Stimulated activated CD4-positive, alpha-beta T cell treated with anti-CD3 and anti-CD28 coated beads, Interleukin-4, amount 100 ng/mL, for 48 hours (primary cell): ENCODE measurements at places on chromosomes 6 and 20.

GRCh38 chr6:12941422-12941821, 224.9 kb downstream of the PHACTR1 start:
- DNase-seq: no peak

DNA sequence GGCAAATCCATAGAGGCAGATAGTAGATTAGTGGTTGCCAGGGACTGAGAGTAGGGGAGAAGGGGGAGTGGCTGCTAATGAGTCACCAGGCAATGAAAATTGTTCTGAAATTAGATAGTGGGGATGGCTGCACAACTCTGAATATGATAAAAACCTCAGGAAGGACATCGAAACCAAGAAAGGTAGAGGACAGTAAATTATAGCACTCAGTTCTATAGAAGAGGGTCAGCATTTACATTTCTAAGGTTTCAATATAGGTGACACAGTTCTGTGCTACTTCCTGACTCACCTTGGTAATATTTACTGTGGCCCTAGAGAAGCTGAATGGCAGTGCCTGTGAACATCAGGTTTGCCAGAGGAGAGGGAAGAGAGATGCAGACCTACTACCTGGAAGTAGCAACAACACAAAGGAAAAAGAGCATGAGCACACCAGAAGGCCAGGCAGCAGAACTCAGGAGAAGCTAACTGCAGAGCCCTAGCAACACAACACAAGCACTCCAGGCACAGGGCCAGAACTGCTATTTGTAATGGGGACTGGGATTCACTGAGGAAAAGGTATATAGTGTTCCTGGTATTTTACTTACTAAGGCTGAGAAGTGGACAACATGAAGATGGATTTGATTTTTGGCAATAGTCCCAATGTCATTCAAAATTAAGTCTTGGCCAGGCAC, 75.9 kb downstream of the PLCG1 start:
- DNase-seq: no peak

DNA sequence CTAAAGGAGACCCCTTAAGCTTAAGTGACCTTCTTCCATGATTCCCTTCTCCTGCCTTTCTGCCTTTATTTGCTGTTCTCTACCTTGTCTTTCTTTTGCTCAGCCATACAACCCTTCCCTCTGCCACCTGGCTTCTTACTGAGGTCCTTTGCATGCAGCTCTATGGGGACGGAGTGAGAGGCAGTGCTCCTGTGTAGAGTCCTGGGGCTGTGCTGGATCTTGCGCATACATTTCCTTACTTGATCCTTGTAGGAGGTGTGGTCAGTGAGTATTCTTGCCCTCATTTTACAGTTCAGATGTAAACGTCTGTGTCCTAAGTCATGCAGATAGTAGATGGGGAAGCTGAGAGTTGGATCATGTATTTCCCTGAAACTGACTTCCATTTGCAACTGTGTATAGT, 5.7 kb downstream of the SASH1 start:
- DNase-seq: no peak

- DNase-seq: no peak
These were observed 45.1 kb upstream of the FAM83D start for GRCh38 chr20:38880952-38881735.

DNA sequence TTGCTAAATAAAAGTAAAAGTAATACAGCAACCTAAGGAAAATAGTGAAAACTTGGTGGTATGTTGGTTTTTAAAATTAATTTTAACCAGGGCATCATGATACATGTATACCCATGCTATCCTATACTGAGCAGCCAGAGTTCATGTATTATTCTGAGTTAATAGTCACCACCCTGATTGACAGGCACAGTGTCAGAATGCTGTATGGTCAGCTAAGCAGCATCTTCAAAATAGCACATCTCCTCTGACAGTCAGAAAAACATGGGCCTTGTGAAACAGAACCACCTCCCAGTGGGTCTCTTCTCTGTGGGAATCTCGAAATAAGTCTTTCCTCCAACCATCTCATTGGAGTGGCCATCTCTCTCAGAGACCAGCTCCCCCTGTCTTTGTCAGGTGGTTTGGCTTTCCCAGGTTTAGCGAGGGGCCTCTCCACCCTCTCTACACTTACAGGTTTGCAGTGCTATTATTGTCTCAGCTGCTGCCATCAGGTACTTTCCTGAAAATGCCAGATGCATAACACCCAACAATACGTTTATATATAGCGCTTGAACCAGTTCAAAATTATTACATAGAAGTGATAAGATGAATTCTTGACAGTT, 47.1 kb upstream of the RNF8 start:
- DNase-seq: no peak

DNA sequence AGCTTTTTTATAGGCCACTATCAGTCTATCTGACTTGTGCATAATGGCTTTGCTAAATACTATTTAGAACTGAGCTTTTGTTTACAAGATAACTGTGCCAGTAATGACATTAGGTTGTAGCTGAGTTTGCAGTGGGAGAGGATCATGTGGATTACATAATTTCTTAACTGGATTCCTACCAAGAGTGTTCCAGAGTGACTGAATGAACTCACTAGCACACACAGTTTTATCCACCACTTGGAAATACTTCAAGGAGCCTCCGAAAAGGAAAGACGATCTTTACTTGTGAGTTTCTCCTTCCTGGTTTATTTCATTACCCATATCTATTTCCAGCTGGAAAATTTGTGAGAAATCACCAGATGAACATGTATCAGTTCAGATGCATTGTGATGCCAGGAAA, 10.9 kb upstream of the SYNE1 start:
- no peak for DNase-seq

DNA sequence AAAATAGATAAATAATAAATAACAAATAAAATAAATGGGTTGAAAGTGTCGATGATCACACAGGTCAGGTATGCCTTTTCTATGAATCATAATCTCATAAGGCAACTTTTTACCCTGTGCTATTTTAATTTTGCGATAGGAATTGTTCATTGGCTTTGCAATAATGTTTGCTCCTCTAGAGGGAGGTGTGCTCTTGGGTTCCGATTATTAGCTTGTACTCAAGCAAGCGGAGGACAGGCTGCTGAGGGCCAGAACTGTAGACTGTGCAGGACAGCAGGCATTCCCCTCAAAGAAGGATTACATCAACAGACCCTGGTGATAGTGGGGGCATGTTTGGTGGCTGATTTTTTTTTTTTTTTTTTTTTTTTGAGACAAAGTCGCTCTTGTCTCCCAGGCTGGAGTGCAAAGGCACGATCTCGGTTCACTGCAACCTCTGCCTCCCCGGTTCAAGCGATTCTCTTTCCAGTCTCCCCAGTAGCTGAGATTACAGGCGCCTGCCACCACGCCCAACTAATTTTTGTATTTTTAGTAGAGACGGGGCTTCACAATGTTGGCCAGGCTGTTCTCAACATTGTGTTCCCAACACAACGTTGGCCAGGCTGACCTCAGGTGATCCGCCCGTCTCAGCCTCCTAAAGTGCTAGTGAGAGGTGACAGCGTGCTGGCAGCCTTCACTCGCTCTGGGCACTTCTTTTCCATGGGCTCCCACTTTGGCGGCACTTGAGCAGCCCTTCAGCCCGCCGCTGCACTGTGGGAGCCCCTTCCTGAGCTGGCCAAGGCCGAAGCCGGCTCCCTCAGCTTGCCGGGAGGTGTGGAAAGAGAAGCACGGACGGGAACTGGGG, 35.6 kb downstream of the RIOK1 start:
- DNase-seq: no peak

- no peak for DNase-seq
These were observed 487.8 kb downstream of the PTPRT start for GRCh38 chr20:42701948-42702347.

DNA sequence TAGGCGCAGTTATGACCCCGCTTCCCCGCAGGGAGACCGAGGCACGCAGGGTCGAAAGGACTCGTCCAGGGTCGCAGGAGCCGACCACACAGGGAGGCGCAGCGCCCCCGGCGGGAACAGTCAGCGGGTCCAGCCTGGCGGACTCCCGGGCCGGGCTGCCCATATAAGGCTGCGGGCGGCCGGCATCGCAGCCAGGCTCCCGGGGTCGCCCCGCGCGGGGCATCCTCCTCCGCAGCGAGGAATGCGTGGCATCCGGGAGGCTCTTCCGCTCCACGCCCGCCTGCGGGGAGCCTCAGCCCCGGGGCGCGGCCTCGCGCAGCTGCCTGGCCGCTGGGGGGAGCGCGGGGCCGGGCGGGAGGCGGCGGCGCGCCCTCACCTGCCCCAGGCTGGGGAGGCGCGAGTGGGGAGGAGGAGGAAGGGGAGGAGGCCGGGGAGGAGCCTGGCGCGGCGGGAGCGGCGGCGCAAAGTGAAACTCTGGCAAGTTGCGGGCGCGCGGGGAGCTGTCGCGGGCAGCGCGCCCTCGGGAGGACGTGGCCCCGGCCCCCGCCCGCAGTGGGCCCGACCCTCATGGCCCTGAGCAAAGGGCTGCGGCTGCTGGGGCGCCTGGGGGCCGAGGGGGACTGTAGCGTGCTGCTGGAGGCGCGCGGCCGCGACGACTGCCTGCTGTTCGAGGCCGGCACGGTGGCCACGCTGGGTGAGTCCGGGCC, at the start of gene SYNJ2:
SYNJ2 (plus strand) TSS at position 469 of the 707 bp plus-strand sequence; CDS start at position 568, 99 bp downstream.
- peak; percentile 69 for DNase-seq

DNA sequence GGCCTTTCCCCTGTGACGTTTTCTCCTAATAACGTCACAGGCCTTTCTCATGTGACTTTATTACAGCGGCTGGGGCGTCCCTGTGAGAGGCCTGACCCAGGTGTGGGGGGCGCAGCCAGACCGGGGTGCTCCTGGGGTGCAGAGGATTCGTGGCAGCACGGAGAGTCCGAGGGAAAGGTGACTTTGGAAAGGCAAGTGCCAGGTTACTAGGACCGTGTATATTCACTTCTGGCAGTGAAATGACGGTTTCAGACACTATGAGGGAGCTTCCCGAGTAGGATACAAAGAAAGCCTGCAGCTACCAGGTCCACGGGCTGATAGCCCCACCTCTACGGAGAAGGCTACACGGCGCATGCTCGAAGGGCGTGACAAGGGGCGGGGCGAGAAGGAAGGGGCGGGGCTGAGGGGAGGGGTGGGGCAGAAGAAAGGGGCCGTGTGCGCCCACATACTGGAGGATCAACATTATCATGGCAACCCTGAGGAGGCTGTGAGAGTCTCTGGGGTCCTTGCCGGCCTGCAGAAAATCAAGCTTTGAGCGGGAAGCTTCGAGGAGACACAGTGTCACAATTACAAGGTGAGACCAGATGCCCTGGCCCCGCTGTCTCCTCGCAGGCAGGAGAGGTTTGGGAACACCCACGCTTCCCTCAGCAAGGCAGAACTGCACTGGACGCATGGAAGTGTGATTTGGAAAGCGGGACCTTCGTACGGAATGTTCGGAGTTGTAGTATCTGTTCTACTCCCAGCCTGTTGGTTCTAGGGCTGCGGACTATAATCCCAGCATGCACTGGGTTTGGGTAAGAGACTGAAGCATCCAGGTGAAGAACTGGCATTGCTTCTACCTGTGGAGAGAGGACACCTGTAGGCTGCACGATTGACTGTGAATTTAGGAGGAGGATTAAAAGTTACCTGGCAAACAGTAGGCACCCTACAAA, 54.4 kb upstream of the ZNF337 start:
- DNase-seq: peak; percentile 32

- no peak for DNase-seq
These were observed 1.7 kb downstream of the RANBP9 start for GRCh38 chr6:13709689-13710551.

- no peak for DNase-seq
These were observed 103.4 kb upstream of the RALGAPA2 start for GRCh38 chr20:20815711-20816455.

- no peak for DNase-seq
These were observed 21.1 kb upstream of the SNX14 start for GRCh38 chr6:85614780-85615179.

DNA sequence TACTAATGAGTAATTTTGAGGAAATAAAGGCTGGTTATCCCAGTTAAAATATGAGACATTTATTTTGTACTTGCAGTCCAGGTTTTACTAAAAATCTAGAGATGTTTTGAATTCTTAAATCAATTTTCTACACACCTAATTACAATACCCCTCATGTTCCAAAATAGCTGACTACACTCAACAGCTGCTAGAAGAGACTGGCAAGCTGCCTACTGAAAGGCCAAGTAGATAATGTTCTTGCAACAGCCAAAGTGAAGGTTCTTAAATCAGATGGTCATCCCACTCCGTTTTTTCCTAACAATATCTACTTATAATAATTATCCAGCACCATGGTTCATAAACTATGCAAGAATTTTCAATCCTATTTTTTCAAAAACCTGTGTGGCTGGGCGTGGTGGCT, 69.0 kb downstream of the DTNBP1 start:
- no peak for DNase-seq
